ENCODE measurements at places on chromosomes 12 and 14.

DNA sequence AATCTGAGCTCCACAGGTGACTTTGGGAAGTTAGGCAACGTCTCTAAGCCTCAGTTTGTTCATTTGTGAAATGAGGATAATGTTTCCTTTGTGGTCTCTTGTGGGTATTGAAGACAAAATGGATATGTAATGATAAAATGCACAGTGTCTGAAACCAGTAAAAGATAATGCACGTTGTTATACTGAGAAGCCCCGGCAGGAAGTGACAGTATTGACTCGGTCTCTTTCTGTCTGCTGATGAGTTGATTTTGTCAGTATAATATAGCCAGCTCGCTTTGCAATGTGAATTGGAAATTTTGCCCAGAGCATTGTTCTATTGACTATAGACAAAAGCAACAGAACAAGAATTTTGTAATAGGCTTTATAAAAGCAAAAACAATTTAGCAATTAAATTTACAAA lies 49.2 kb upstream of the SLC38A1 start:
- DNase-seq: no peak

DNA sequence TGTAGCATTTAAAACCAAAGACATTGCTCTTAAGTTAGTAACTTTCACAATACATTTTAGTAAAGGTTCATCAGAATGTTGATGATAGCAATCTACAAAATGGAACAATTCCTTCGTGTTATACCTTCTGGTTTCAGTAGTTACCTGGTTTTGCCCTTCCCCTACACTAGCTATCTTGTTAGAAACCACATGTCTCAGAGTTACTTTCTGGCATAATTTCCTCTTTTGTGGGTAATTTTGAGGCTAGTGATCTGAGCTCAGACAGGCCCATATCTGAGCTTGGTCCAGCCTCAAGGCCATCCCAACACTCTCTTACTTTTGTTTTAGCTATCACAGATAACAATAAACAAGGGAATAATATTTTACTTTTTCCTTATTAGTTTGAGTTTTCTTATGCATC lies 196.9 kb downstream of the KITLG start:
- DNase-seq: no peak

GRCh38 chr12:18101043-18101442 lies 11.1 kb upstream of the RERGL start:
- no peak for DNase-seq

DNA sequence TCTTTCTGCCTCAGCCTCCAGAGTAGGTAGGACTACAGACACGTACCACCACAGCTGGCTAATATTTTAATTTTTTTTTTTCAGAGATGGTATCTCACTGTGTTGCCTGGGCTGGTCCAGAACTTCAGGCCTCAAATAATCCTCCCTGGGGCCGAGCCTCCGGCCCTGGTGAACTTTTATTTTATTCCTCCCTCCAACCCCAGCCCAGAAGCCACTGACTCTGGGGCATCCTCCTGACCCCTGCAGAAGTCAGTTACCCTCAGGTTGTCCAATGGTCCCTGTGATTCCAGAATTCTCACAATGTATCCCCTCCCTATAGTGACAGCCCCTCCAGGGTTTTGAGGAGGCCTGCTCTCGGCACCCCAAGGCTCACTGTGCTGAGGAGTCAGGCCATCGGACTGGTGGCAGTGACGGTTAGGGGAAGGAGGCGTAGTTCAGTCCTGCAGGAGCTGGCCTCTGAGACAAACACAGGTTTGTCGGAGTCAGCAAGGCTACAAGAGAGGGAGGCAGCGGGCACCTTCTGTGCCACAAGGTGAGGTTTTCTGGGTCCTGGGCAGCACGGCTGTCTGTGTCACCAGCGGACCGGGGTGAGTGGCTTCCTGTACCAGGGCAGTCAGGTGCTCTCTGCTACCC lies 19.4 kb upstream of the FIGNL2 start:
- DNase-seq: no peak

GRCh38 chr12:12349711-12350665 lies at the start of gene MANSC1:
MANSC1 (minus strand) TSS chr12:12350242; CDS start chr12:12343314, 6,928 bp downstream.
- peak; percentile 80 for DNase-seq

DNA sequence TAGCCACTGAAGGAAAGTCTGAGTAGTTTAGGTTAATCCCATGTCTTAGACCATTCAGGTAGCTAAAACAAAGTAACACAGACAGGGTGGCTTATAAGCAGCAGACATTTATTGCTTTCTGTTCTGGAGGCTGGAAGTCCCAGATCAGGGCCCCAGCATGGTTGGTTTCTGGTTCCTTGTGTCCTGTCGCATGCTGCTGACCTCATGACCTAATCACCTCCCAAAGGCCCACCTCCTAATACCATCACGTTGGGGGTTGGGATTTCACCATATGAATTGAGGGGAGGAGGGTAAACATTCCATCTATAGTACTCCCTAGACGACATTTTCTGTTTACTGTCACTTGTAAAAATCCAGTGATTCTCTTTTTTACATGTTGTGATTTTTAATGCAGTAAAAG lies 148.6 kb downstream of the FBXL14 start:
- DNase-seq: no peak

GRCh38 chr14:101843665-101844064 lies 82.2 kb downstream of the PPP2R5C start:
- DNase-seq: peak; percentile 69

DNA sequence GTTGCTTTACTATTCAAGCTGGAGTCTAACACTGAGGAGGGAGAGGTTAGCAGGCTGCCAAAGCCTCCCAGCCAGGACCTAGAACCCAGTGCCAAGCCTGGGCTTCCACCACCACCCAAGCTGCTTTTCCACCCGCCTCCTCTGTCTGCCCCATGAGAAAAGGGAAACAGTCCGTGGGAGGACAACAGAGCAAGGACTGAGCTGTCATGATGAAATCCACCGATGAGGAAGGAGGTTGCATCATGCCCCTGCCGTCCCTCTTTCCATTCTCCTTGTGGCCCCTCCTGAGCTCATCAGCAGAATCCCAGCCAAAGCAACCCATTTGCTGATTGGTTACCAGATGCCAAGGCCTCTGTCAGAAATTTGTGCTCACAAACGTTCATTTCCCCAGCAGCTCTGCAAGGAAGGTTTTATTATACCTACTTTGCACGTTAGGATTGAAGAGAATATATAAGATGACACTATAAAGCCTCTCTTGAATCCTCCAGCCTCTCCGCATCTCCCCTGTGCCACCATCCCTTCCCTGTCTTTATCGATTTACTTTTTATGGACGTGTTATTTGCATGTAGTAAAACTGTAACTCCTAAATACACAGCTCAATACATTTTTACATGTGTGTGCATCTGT lies 6.3 kb upstream of the SERPINA1 start:
- no peak for DNase-seq

- no peak for DNase-seq
Observed at GRCh38 chr14:71629765-71630492, 302.3 kb upstream of the RGS6 start.

GRCh38 chr14:101008631-101009336 lies 105.3 kb upstream of the RTL1 start:
- no peak for DNase-seq

DNA sequence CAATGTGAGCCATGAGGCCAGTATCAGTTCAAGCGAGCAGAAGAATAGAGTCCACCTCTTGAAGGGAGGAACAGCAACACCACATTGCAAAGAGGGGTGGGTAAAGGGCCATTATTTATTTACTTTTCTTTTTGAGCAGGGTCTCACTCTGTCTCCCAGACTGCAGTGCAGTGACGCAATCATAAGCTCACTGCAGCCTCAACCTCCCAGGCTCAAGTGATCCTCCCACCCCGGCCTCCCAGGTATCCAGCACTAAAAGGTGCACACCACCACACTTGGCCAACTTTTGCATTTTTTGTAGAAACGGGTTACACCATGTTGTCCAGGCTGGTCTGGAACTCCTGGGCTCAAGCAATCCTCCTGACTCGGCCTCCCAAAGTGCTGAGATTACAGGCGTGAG lies 42.9 kb upstream of the CIT start:
- no peak for DNase-seq

DNA sequence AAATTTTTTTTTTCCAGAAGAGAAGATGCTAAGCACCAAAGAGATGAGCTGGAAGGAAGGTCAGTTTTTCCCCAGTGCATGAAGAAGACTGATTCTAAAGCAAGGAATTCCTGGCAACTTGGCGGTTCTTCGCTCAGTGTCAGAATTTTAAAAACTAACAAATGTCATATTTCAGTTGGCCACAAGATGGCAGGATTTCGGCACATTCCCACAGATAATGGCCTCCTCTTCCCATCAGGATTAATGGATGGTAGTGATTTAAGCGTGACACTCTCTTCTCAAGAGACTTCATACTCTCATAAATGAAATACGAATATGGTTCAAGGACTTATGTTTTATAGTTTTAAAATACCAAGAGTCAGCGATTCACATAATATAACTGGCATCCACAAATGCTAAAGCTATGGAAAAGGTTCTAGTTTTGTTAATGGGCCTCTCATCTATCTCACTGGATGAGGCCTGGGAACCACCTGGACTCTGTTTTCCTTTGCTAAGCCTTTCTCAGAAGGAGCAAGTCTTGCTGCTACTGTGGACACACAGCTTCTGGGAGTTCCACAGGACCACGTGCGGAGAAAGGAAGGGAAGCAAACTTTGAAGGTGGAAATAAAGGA lies 46.1 kb upstream of the PTPRO start:
- no peak for DNase-seq

DNA sequence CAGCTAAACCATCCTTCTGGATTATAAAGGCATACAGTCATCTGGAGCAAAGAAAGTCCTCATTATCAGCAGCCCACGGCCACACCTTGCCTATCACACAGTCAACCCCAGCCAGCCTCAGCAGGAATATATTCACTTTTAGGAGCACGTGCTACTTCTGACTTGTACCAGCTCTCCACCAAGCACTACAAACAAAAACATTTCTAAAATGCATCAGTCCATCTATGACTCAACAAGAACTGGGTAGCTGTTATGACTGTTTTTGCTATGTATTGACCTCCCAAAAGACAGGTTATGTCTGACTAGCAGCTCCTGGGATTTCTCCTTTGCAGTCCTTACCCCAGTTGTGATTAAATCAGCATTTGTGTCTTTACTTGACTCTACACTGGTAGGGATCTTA lies 31.2 kb downstream of the NUAK1 start:
- DNase-seq: no peak

DNA sequence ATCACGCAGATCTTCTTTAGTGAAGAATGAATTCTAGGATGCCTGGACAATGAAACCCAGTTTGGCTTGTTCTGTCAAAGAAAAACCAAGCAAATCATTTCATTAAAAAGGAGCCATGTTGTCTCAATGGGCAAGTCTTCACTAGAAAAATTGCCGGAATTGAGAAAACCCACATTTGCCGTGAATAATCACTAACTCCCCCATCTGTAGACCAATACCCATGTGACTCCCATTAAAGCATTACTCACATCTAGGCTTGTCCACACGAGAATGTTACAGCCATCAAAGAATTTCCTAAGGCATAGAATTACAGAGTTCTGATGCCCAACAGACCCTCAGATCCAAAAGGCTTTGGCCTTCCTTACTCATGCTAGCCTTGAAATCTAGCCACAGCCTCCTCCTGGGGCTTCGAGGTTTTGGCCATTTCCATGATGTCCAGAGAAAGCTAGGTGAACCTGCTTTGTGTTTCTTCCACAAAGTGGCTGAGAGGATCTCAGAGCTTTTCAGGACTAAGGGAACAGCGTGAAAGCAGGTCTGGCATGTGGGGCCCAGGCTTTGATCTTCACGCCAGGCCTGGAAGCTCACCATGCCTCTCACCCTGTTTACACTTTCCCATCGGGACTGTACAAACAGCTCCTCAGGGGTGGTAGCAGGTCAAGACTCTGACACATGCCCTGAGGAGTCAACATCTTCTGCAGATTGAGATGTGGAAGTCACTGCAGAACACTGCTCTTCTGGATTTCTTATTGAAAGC lies 12.1 kb downstream of the SLC7A8 start:
- no peak for DNase-seq

GRCh38 chr12:46219877-46220655 lies 48.8 kb downstream of the SLC38A1 start:
- peak; percentile 74 for DNase-seq

- no peak for DNase-seq
Observed at GRCh38 chr12:40342010-40342409, 117.2 kb downstream of the LRRK2 start.

GRCh38 chr12:130633771-130634170 lies 82.3 kb downstream of the RIMBP2 start:
- no peak for DNase-seq

- no peak for DNase-seq
Observed at GRCh38 chr12:21843795-21844194, 69.3 kb upstream of the KCNJ8 start.

- no peak for DNase-seq
Observed at GRCh38 chr14:106222311-106222710, 695.9 kb downstream of the TMEM121 start.

GRCh38 chr12:112988224-112988623 lies 9.9 kb downstream of the OAS2 start:
- no peak for DNase-seq

DNA sequence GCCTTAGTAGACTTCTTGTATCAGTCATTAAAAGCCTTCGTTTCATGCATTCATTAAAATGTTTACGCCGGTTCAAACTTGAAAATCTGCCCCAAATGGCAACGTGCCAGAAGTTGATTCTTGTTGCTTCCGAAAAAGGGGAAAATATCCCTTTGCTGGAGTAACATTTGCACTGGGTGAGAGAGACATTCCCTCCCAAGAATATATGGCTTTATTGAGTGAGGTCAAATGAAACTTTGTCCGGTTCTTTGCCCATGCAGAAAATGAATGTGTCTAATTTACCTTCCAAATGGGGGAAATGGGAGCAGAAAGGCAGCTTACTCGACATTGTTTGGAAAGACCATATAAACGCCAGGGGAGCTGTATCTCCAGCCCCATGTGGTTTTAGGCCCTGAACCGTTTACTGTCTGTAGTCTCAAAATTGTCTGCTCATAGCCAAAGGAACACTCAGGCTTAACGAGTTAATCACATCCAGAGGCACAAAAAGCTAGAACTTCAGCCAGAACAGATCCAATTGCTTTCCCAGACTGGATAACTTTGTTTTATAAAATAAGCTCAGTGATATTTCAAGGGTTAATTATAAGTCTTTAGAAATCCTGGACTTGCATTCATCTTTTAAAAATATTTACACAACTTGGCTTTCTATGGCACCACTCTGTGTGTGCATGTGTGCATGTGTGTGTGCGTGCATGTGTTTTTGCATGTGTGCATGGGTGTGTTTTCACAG lies 2.9 kb upstream of the EMP1 start:
- DNase-seq: no peak

GRCh38 chr14:68782091-68782981 lies 10.5 kb downstream of the ZFP36L1 start:
- DNase-seq: peak; percentile 75

DNA sequence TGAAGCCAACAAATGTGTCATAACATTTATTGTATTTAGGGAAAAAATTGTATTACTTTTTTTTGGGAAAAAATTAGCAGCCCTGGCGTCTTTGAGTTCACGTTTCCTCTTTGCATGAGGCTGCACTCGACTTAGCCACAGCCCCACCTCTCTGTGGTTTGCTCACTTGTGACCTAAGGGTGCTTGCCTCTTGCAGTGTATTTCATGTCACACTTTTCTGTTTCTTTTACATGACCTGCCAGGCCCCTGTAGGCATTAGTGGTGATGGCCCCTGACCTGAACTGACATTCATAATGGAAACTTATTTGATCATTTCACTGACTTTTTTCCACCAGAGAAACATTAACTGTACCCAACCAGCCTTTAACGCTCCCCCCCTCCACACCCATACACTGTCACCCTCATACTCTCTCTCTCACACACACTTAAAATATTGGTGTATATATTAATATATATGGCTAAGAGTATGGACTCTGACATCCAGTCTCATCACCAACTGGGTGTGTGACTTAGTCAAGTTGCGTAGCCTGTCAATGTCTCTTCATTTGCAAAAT lies 122.9 kb downstream of the PRKCH start:
- DNase-seq: peak; percentile 69

Data from CD4-positive, alpha-beta T cell treated with Interleukin-6 for 4 hours (primary cell).